Occipital lobe (tissue), 3 donors: ENCODE measurements at places on chromosomes 3 and 15.

- no peak for DNase-seq
Measured at GRCh38 chr3:34859746-34860145, 779.6 kb upstream of the ARPP21 start.

GRCh38 chr3:133472242-133472641 is 72.4 kb downstream of the BFSP2 start:
- no peak for DNase-seq

- DNase-seq: no peak
Measured at GRCh38 chr15:38070778-38071177, 136.3 kb downstream of the TMCO5A start.

DNA sequence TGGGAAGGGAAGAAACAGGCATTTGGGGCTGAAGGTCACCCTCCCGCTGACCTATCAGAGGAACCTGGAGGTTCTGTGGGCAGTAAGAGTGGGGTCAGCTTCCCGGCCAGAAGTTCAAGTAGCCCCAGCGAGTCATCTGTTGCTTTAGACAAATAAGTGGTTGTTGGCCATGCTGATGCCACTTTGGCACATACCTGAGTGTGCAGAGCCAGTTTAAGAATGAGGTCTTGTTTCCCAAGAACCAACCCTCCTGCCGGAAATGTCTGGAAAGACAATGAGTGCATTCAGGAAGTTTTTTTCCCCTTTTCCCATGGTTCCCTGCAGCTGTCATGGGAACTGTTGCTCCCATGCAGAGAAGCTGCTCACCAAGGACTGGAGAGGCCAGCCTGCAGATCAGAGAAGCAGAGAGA is 166.7 kb downstream of the ZNF621 start:
- DNase-seq: no peak

DNA sequence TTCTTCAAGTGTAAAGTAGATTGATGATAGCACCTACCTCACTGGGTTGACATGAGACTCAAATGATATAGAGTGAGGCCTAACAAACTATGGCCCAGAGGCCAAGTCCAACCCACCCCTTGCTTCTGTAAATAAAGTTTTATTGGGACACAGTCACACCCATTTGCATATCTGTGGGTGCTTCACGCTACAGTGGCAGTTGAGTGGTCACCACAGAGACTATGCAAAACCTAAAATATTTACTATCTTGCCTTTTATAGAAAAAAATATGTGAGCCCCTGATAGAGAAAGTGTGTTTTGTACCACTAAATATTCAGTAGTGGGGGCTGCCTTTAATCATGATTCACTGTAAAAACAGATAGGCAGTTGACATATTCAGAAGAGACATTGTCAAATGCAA is 38.0 kb downstream of the ACAN start:
- DNase-seq: no peak

- DNase-seq: no peak
Measured at GRCh38 chr15:73884159-73884558, 10.8 kb downstream of the TBC1D21 start.

DNA sequence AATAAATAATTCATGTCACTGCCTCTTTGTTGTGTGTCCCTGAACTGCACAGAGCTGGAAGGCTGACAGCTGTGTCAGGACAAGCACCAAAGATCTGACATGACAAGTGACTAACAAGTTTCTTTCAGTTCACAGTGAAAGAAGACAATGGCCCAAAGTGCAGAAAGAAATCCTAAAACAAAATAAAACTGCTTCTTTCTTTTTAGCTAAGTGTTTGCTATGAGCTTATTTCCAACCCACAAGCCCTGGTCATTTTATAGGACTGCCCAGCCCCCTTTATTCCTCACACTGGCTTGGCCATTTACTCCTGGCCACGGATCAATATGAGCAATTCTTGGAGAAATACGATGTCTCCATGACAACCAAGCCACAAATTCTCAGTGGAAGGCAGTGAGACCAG is 238.5 kb downstream of the WDR72 start:
- DNase-seq: peak; percentile 9

- no peak for DNase-seq
Measured at GRCh38 chr15:74828835-74829234, 2.4 kb downstream of the CPLX3 start.

DNA sequence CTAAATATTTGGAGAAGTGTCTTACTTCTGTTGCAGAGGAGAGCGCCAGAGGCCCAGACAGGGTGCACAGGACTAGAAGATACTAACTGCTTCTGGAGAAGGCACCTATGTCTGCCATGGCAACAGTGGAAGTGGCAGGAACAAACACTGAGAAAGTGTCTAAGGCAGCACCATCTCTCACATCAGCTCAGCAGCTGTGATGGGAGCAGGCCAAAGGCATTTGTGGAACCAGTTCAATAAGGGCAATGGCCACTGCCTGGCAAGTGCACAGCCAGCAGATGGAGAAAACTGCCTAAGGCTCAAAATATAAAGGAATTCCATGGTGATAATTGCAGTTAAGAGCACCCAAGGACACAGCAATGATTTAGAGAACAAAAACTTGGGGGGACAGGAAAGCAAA is 563.0 kb upstream of the CCDC54 start:
- DNase-seq: no peak

DNA sequence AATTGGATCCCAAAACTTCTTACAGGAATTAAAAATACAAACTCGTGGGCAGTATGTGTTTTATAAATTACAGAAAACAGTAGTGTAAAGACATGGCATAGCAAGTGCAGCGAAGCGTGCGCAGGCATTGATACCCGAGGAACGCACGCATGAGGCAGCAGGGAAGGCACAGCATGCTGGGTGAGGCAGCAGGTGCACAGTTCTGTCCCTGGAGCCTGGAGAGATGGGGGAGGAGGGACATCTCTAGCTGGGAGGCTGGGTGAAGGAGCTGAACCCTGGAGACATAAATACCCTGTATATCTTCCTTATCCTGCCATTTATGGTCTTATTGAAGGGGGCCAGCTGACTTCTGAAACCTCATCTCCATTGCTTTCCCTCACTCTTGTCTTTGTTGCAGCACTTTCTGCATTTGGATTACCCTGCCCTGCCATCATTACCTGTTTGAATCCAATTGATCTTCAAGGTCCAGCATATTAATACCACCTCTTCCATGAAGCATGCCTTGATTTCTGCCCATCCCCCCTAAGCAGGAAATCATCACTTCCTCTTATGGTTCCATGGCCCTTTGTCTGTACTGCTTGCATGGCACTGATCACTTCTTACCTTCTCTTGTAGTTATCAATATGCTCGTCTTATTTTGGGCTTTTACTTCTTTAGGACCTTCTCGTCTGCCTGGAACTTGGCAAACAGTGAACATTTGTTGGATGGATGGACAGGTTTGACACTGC is 20.5 kb downstream of the LPP start:
- DNase-seq: no peak

DNA sequence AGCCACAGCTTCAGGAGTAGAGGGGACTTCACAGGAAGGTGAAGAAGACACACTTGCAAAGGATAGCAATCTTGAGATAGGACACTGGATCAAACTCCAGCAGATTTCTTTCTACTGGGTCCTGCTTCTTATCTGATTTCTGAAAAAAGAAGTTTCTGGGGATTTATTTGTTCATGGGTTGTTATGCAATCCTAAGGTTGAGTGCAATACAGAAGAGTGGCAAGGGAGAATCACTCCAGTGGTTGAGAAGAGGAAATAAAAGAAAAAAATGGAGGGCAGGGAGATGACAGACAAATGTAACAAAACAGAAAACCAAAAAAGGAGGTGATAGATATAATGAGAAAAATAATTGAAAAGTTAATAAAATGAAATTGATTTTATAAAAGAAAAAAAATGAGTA is 858.3 kb downstream of the TUSC7 start:
- DNase-seq: no peak

DNA sequence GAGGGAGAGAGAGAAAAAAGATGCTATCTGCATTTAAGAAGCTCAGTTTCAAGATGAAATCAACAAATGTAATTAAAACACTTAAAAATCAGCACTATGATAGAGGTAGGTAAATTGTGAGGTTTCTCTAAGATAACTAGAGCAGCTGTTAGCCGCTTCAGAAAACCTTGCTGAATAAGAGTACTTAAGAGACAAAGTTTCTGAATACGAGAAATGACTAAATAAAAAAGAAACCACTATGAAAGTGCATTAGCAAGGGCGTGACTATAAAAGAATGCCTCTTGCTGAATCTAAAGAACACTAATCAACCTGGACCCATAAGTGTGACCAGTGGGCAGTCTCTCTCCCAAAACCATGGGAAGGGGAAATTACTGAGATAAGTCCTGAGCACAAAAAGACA is 41.8 kb downstream of the IQCB1 start:
- DNase-seq: no peak

DNA sequence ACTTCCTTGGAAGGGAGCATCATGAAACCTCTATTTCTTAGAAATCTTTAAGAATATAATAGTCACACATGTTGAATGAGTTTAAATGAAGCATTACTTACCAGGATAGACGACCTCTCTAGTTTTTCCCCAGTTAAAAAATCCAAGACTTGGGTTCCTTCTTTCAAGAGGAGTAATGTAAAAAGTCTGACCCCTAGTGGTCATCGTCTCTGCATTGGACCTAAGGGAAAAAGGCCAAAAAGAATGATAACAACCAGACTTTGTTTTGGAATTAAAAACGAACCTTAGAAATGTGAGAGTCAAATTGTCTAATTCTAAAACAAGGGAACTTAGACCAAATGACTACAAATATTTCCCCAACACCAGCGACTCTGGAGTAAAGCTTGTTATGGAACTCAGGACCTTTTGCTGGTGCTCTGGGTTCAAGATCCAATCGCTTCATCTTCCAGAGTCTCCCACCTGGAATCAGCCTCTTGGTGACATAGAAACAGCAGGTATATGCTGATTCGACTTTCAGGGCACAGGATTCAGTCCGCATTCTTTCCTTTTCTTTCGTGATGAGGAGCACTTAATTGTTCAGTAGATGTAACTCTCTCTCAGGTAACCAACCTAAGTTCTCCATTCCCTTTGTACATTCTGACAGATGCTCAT is 214.8 kb upstream of the TPRG1 start:
- DNase-seq: no peak

DNA sequence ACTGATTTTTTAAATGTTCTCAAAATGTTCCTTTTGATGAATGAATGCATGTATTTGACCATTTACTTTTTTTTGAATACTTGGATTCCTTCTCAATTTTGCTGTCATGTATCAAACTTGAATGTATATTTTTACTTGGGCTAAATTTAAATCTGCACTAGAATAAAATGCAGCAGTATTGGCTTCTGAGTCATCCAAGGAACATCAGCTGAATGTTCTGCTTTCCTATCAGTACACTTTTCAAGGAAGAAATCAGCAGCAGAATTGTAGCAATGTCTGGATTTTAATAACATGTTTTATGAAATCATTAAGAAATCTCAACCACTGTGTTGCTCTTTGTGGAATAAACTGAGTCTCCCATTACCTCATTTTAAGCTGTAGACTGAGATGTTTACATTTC is 57.0 kb upstream of the COL6A6 start:
- no peak for DNase-seq

GRCh38 chr15:32705446-32705845 is 12.4 kb upstream of the GREM1 start:
- DNase-seq: no peak

DNA sequence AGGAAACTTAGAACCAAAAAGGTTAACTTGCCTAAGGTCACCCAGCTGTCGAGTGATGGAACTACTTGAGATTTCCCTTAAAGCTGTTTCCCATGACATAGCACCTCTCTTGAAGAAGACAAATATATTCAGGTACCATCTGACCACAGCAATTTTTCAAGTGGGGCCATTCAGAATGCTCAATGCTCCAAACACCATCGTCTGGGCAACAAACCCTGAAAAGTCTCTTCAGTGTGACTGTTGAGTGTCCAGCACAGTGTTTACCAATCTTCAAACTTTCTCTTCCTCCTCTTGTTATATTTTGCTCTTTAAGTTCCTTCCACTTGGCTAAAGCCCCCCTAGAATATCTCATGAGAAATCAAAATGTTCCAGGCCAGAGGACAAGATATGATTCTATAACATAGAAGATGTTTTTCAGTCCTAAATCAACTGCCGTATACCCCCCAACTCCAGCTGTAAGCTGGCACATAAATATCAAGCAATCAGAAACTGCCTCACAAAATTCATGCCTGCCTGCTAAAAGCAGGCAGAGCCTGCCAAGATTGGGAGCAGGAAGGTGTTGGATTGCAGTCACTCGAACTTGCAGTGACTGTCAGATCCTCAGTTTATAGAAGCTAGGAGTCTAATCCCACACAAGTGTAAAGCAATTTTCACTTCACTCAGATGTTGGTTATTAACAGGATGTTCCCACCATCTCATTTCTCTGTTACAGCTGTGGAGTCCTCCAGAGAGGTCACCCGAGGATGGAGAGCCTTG is 230.5 kb upstream of the MRPL3 start:
- DNase-seq: no peak

- no peak for DNase-seq
Measured at GRCh38 chr3:100899440-100900091, 93.7 kb downstream of the ABI3BP start.

DNA sequence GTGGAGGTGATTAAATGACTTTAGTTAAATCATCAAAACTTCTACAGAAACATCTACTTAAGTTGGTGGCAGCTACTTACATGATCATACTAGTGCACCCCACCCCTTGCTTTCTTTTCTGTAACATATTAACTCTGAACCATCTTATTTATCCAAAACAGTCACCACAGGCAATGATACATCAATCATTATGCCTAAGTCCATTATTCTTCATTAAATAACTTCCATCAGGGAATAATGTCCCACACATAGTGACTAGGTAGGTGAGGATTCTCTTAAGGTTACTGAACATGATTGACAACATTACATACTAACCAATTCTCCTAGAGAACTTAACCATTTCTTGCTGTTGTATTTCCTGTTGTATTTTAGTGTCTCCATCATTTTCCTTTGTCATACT is 210.2 kb downstream of the NR1D2 start:
- DNase-seq: no peak

DNA sequence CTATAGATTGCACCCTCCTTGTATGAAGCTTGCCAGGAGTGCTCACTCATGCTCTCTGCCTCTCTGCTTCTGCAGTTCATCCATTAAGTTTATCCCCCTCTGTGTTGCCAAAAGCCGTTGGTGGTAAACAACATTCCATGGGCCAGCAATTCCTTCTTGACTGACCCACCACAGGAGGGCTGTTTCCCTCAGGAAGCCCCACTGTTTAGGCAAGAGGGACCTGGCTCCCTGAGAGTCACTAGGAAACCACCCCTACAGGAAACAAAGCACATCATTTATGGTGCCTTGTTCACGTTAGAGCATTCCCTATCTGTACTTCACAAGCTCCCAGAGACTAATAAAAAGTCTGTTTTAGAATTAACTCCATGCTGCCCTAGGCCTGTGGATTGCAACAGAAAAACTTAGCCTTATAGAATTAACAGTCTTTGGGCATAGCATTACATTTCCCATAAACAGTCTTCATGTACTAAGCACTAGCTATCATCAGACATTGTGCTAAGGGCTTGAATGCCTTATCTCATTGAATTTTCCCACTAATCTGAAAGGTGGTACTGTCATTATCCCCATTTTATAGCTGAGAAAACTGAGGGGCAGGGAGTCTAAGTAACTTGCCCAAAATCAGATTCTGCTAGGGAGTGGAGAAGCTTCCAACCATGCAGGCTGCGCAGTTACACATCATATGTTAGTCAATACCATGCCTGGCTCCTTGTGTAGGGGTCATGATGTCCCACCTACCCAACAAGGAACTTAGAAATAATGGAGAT is 149.9 kb downstream of the SHQ1 start:
- DNase-seq: no peak

GRCh38 chr15:47897525-47897924 is 180.2 kb downstream of the SEMA6D start:
- DNase-seq: no peak
